CD4-positive, alpha-beta T cell treated with Interleukin-15 for 1 hour (primary cell): ENCODE measurements at places on chromosomes 13 and 19.
A peak's percentile ranks its signal among the peaks of the same experiment; 100 is the strongest.

DNA sequence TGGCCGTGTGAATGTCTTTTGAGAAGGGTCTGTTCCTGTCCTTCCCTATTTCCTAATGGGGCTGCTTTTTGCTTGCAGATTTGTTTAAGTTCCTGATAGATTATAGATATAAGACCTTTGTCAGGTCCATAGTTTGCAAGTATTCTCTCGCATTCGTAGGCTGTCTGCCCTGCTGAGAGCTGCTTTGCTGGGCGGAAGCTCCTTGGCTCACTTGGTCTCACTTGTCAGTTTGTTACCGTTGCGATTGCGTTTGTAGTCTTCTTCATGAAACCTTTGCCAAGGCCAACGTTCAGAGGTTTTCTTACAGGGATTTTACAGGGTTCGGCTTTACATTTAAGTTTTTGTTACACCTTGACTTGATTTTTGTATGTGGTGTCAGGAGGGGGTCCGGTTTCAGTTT, 44.0 kb upstream of the TFDP1 start:
- no peak for DNase-seq

- DNase-seq: no peak
These were observed 364 bp downstream of the CKM start for GRCh38 chr19:45322311-45322710.

GRCh38 chr13:19606152-19606551, 27.3 kb upstream of the MPHOSPH8 start:
- DNase-seq: no peak

- no peak for DNase-seq
These were observed 141.8 kb downstream of the GPC5 start for GRCh38 chr13:91540158-91540736.

DNA sequence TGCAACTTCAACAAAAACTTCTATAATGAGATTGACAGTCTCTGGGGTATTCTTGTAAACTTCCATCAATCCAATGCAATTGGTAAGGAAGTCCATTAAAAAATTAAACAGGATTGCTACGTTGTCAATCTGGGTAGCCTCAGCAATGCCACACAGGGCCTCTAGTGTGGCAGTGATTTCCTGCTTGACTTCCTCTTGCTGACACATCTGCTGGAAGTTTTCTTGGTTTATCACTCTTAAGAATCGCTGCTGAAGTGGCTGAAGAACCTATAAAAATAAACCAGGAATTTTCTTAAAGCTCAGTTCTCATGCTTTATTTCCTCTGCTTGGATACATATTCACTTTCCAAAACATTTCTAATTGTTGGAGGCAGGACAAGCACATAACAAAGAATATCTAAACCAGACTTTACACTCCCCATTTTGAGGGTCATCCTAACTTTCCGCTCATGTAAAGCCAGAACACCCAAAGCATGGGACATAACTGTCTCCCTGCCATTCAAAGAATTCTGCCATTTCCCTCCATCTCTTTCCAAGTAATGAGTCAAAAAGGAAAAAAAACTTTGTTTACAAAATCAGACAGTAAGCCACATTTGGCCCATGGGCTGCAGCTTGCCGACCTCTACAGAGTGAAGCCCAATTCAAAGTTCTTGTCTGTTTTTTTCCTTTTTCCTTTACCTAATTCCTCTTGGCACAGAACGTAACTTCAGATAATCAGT, 23.2 kb upstream of the EEF1AKMT1 start:
- no peak for DNase-seq

GRCh38 chr13:83975655-83976165, 93.4 kb upstream of the SLITRK1 start:
- no peak for DNase-seq

- DNase-seq: no peak
These were observed at the start of gene FGF14 for GRCh38 chr13:102401766-102402165. Gene FGF14 (minus strand): TSS chr13:102402048.

DNA sequence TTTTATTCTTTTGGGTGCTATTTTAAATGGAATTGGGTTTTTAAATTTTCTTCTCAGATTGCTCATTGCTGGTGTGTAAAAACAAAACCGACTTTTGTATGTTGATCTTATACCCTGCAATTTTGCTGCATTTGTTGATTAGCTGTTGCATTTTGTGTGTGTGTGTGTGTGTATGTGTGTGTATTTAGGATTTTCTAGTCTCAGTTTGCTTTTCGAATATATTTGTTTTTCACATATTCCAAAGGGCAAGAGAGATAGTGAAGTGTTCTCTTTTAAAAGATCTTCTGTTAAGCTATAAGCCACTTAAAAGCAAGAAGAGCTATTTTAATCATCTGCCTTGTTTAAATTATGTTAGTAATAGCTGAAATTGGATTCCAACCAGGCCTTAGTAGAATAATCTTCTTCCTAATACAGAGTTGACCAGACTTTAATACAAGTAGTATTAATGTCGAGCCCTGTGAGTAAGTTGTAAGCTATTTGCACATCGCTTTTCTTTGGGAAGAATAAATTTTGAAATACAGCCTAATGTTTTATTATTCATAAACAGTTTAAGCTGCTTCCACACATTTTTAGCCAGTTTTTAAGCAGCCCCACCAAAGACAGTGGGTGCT, 57.4 kb downstream of the TM9SF2 start:
- no peak for DNase-seq

DNA sequence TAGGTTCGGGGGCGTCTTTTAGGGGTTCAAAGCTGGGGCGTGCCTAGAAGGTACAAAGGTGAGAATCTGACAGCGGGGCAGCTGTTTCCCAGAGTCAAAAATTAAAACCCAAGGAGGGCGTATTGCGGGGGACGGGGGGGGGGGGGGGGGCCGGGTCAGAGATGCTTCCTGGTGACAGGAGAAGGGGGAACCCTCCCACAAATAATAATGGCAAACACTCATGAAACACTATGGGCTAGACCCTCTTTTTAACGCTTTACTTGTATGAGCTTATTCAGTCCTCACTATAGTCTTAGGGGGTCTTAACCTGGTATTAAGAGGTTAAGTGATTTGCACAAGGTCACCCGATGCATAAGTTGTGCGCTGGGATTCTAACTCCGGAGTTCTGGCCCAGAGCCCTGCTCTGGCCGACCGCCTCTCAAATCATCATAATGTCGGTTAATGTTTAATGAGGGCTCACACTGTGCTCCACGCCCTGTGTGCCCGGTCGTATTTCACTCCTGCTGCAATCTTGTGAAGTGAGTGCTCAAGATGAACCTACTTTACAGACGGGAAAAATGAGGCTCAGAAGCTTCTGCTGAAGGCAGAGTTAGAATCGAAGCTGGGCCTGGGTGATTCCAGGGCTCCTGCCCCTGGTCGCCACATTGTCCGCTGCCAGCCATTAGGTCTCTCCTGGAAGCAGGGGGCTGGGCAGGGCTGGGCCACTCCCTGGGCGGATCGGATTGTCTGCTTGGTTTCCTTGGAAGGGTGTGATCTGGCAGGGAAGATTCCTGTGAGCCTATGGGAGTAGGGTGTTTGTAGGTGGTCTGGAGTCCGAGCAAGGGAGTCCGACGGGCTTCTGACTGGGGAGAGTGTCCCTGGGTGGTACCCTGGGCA, 964 bp downstream of the PAK4 start:
- DNase-seq: no peak

GRCh38 chr13:113669755-113670341, 2.8 kb downstream of the GRK1 start:
- no peak for DNase-seq

GRCh38 chr13:110423689-110424302, 116.7 kb downstream of the COL4A2 start:
- no peak for DNase-seq

- DNase-seq: no peak
These were observed 624.4 kb upstream of the ARGLU1 start for GRCh38 chr13:107192289-107192688.

GRCh38 chr13:49307365-49307764, 59.6 kb downstream of the CDADC1 start:
- no peak for DNase-seq

- DNase-seq: peak; percentile 80
These were observed 3.1 kb downstream of the KISS1R start for GRCh38 chr19:920051-920864.

DNA sequence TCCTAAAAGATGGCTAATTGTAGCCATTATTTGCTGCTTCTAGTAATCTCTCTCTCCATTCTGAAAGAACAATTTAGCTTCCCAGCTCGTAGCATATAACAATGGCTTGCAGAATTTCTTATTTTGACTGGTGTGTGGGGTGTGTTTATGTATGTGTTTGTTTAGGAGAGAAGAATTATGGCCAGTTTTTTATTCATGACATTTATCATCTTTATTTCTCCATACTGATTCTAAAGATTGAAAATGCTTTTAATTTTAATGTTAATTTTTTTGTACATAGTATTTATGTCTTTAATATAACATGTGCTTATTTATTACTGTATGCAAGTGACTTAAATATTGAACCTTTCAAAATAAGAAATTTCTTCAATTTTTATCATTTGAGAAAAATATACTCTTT, 115.8 kb upstream of the TMTC4 start:
- DNase-seq: no peak

GRCh38 chr19:34104096-34104495, 68.2 kb upstream of the LSM14A start:
- no peak for DNase-seq
